Thoracic aorta (tissue), 2 donors: ENCODE measurements at places on chromosomes 2 and 18. TPM values are rescaled to one million over a fixed set of nuclear protein-coding genes. Genes with fewer than 3 reads are reported as not detected.

DNA sequence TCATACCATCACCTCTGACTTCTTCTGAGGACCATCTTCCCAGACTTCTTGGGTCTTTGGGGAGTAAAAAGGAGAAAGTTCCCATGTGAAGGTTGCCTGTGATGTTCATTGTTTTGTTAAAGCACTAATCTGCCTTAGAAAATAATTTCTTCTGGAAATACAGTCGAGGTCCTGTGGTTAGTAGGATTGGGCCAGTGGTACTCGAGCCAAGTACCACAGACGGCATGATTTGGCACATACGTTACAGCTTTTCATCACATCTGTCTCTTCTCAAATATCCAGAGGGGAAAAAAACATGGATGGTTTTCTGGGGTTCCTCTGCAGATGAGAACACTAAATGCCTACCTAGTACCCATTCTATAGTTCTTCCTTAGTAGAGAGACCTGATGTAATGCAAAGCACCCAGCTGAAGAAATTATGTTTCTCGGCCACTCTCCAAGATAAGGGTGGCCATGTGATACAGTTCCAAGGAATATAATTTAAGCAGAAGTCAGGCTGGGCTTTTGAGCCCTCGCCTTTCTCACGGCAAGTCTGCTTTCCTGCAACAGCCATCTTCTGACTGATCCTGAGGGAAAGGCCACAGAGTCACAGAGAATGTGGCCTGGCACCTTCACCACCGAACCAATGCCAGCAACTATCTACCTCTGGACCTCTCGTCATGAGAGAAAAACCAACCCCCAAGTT lies 161.0 kb downstream of the RNF152 start:
- no peak for DNase-seq

- no peak for DNase-seq
Observed at GRCh38 chr18:31410716-31411483, 34.3 kb downstream of the DSG4 start.

Gene TMEM214
- 84.4 TPM for total RNA-seq

GRCh38 chr2:98487806-98488189 lies 43.1 kb downstream of the INPP4A start:
- no peak for DNase-seq

DNA sequence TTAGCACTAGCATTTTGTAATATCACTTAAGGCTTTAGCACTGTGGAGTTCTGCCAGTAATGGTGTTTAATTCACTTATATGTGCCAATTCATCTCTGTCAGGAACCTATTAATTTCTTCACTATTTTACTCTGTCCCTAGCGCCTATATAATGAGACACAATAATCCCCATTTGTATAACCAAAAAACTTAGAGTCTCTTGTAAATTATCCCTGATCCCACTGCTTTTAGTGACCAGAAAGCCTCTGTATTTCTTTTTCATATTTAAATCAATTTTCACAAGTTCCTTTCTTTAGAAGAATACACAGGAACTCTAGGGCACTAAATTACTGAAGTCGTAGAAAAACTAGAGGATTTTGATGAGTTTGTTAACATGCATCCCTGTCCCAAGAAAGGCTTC lies 242.7 kb upstream of the NRP2 start:
- no peak for DNase-seq

GRCh38 chr2:149360106-149360505 lies 29.7 kb downstream of the LYPD6 start:
- no peak for DNase-seq

Gene FRZB
- 140 TPM for total RNA-seq

- no peak for DNase-seq
Observed at GRCh38 chr2:217335341-217335966, 475.6 kb upstream of the TNP1 start.

Gene GRHL1
- total RNA-seq: 9.5 TPM

Gene CNTNAP5
- total RNA-seq: not detected

Gene EPB41L5
- 15.4 TPM for total RNA-seq

Gene HOXD13
- total RNA-seq: not detected

DNA sequence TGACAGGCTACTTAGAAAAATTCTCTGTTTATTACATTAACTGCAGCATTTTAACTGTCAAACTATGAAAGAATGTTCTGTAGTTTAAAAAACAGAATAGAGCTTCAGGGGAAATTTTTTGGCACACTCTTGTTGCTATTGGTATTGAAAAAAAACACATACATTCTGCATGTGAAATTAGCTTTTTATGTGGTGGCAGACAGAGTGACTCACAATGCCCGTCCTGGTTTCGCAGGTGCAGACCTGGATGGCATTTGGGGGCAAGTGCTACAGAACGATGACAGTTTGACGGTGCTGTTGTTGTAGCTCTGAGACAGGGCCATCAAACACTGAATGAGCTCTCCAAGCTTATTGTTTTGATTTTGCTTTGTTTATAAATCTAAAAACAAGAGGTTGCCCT lies 105.0 kb upstream of the MAP3K20 start:
- DNase-seq: no peak
